Fibroblast of lung (primary cell): ENCODE measurements at places on chromosomes 16 and 17.

DNA sequence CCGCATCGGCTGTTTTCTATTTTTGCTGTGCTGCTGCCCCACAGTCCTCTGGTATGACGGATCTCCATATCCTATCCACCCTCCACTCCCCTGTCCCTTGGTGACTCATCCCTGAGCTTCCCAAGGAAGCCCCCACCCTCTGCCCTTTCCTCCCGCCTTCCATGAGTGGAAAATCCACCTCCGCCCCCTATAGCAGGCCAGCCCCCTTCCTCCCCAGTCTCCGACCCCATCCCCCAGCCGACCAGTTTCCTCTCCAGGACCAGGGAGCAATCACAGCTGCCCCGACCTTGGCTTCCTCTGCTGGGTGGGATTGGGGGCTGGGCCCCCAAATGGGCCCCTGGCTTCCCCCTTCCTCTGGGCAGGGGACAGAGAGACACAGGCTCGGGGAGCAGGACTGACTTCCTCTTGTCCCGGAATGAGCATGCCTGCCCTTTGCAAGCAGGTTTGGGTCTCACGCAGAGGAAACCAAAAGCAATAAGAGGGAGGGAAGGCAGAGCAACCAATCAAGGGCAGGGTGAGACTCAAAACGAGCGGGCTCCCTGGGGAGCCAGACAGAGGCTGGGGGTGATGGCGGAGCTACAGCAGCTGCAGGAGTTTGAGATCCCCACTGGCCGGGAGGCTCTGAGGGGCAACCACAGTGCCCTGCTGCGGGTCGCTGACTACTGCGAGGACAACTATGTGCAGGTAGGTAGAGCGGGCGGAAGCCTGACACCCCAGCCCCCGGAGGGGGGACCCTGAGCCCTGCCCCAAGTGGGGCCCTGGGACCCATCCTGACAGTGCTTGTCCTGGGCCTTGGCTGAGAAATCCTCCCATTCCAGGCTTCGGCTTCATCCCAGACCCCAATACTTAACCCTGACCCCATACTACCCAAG is at the start of the genes ABI3 and GNGT2:
Gene ABI3, plus strand, starts transcription at position 550 of the 872 bp plus-strand sequence. Its CDS starts 18 bp downstream, at position 568.
Gene GNGT2, minus strand, starts transcription at position 417 of the 872 bp plus-strand sequence. CDS start 3,152 bp downstream, outside the sequence.
- peak; percentile 37 for DNase-seq

- no peak for DNase-seq
Observed at GRCh38 chr16:71672803-71673581, 47.0 kb downstream of the MARVELD3 start.

GRCh38 chr16:79656553-79657115 is 56.1 kb upstream of the MAF start:
- no peak for DNase-seq

DNA sequence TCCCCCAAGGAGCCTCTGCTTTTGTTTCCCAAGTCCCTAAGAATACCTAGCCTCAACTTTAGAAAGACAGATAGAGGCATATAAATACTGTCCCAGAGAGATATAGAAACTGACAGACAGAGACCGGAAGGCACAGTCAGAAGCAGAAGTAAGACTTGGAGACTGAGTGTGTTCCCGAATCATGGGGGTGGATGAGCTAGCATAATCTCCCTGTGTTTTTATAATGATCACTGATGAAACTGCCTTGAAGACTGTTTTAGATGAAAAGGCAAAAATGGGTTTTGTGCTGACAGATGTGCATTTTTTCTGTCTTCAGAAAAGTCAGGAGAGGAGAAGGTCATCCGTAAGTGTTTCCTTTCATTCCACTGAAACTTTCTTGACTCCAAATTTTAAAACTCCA is 8.3 kb upstream of the PSMD3 start:
- DNase-seq, result peak; percentile 13

DNA sequence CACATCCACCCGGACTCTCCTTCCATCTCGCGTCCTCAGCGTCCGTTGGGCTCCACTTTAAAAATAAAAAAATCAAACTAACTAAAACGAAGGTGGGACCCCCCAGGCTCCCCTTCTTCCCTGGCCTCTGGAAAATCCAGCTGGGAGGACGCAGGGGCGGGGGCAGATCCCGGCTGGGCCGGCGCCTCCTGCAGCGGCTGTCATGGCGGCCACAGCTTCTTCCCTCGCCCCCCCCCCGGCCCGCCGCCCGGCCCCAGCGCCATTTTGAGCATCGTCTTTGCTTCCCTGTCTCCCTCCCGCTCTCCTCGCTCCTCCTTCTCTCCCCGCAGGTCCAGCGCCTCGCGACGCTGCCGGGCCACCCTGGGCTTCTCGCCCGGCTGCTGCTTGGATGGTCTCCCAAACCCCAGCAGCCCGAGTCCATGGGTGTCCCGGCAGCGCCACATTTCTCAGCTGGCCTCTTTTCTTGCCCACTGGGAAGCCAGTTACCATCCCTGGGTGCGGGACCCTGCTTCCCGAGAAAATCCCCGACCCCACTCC is 3.3 kb downstream of the HOXB2 start:
- DNase-seq, result no peak

- no peak for DNase-seq
Observed at GRCh38 chr16:24731722-24732419, 2.4 kb downstream of the TNRC6A start.

DNA sequence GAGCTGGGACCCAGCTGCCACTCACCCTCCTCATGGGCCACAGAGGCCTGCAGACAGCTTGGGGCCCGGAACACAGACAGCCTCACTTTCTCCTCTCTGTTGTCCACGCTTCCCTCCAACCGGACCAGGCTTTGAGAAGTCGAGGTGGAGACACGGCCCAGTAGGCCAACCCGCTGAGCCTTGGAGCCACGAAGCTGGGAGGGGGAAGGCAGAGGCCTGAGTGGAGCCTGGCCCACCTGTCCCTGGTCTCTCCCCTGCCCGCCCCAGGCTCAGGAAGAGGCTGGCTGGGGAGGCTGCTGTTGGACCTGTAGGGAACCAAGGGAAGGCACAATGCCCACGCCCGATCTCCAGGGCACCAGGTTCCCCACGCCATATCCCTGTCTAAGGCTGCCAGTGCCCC is 48.1 kb downstream of the RMI2 start:
- DNase-seq, result no peak

DNA sequence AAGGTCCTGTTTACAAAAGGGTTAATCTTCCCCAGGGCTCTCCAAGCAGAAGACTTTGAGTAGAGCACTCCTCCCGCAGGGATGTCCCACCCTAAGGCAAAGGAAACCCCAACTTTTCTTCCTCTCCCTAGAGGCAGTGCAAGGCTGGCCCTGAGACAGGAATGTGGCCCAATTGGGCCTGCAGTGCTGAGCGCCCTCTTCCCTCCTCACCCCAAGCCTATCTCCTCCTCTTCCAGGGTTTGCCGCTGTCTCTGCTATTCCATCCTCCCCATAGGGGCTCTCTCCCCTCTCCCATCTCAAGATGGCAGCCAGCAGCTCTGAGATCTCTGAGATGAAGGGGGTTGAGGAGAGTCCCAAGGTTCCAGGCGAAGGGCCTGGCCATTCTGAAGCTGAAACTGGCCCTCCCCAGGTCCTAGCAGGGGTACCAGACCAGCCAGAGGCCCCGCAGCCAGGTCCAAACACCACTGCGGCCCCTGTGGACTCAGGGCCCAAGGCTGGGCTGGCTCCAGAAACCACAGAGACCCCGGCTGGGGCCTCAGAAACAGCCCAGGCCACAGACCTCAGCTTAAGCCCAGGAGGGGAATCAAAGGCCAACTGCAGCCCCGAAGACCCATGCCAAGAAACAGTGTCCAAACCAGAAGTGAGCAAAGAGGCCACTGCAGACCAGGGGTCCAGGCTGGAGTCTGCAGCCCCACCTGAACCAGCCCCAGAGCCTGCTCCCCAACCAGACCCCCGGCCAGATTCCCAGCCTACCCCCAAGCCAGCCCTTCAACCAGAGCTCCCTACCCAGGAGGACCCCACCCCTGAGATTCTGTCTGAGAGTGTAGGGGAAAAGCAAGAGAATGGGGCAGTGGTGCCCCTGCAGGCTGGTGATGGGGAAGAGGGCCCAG is 1.0 kb downstream of the PRRT2 start:
- no peak for DNase-seq

GRCh38 chr17:67126983-67127382 is 82.6 kb downstream of the CACNG1 start:
- no peak for DNase-seq

DNA sequence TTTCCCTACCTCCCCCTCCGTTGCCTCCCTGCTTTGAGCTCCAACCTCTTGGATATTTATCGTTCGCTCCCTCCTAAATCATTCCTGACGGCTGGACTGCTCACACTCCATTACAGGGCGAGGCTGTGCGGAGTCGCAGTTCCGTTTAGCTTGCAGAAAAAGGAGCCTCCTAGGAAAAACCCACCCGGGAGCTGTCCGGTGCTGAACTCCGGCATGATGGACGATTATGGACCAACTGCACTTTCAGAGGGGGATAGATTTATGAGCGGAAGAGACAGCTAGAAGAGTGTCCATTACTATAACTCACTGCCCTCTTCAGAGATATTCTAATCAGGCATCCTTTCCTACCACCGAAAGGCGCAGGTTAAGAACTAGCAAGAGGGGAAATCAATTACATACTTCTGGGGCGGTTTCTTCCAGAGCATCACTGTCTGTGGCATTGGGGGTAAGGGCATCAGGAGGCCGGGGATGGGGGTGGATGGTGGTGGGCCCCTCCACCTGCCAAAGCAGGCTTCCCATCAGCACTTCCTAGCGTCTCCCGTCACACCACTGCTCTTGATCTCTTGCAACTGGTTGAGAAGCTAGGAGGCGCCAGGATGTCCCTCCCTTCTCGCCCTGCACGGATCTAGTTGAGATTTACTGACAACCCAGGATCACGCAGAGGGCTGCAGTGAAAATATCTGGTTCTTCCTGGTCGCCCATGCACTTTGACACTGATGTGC is 251.2 kb downstream of the ENGASE start:
- peak; percentile 1 for DNase-seq

DNA sequence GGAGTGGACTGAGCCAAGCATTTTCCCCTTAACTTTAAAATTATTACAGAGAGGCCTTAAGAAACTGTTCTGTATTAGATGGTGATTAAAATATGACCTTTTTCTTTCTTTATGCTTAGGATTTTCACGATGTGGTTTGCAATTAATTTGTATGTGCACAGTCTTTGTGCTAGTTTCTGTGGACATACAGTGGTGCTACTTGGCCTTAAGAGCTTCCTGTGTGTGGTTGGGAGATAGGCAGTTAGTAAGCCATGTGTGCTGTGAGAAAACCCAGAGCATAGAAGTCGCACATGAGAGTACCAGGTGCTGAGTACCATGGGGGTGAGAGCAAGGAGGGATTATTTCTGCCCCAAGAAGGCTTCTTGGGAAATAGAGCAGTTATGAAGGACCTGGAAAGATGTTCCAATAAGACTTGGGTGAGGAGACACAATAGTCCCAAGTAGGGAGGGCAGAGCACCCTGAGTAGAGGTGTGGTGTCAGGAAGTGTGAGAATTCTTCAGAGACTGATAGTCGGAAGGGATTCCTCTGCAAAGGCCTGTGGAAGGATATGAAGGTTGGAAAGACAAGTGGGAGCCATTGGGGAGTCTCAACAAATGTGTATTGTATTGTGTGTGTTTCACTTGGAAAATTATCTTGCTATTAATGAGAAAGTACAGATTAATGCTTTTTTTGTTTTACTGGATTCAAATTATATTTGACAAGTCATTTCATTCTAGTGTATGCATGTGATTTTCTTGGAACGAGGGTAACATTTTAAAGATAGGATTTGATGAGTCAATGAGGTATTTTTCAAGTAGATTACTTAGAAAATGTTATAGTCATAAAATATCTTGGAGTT is 239.9 kb downstream of the PRKCA start:
- DNase-seq, result peak; percentile 79
